Suppressor macrophage treated with lipopolysaccharide for 4 hours (primary cell): ENCODE measurements at places on chromosomes 12 and 14.
A peak's percentile ranks its signal among the peaks of the same experiment; 100 is the strongest.

DNA sequence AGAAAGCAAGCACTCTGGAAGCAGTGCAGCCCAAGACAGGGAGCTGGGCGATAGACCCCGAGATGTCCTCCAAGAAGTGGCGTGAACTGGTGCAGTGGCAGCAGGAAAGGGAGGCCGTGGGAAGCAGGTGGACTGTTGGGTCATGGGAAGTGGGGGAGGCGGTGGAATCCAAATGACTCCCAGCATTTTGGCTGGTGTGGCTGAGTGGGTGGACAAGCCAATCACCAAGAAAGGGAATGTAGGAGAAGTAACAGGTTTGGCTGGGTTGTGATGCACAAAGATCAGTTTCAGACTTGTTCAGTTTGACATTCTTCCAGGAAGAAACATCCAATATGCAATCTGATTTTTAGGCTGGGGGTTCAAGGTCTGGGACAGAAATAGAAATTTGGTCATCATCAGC lies 46.0 kb upstream of the KTN1 start:
- DNase-seq, result no peak

- DNase-seq, result no peak
Observed at GRCh38 chr12:109552971-109553370, 20.3 kb downstream of the MMAB start.

DNA sequence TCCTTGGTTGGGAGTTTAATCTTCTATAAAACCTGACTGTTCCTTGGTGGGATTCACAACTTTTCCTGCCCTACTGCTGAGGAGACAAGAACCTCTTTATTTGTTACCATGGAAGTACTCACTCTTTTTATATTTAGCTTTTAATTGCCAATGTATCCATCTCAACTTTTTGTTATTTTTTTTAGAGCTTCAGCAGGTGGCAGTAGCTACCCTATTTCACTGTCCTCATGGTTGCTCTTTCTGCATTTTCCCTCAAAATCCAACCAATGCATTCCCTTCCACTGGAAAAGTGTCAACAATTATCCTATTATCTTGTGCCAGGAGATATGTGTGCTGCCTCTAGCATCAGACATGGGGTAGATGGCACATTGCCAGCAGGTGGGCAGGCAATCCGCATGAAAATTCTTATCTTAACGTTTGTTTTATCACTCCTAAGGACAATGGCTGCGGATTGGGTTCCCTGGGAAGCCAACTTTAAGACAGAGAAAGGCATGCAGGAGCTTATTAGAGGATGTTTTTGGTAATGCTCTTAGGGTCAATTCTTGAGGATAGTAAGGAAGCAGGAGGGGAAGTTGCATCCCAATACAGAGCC lies 406.4 kb downstream of the SNAPC1 start:
- DNase-seq, result no peak

GRCh38 chr12:112275207-112275606 lies 107.0 kb downstream of the HECTD4 start:
- no peak for DNase-seq

- DNase-seq, result no peak
Observed at GRCh38 chr12:8606890-8607289, 5.8 kb downstream of the AICDA start.

GRCh38 chr12:116950628-116951325 lies 40.0 kb downstream of the FBXW8 start:
- no peak for DNase-seq

DNA sequence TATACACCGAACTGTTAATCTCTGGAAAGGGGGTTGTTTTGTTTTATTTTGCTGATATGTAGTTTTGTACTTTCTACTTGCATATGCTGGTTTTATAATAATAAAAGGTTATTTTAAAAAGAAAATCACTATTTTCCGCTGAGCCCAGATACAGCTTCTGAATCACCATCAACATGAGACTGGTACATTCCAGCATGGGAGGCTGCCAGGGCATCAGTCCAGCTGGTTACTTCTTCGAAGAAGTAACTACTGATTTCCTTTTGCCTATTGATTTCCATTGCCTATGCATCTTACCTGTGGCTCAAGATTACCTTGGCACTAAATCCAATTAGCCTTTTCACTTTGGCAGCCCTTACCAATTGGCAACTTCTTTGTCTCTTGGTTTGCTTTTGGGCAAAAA lies 11.7 kb upstream of the OSBPL8 start:
- no peak for DNase-seq

DNA sequence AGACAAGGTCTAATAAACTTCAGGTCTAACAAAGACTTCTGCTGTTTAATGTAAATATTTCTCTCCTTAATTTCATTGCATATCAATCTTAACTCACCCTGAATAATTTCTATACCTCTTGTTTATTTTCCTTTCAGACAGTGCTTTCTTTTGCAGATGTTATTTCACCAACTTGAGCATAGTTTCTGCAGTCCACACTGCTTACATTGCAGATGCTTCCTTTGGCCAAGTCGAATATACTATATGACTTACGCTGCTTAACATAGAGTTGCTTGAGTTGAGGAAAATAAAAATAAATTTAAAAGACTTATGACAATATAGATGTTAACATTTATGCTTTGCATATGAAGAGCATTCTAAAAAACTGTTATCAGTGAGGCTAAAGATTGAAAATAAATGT lies 217.7 kb downstream of the PTPRO start:
- no peak for DNase-seq

DNA sequence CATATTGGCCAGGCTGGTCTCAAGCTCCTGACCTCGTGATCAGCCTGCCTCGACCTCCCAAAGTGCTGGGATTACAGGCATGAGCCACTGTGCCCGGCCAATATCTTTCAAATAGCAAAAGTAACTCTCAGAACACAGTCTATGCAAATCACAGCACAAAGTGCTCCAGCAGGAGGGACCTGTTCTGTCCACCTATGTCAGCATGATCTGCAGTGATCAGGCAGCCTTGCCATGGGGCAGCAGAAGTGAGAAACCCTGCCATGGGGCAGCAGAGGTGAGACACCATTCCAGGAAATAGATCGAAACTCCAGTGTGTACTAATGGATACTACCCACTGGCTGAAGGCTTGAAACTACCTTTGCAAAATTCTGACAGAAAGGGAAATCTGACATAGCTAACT lies 78.5 kb upstream of the EIF5 start:
- DNase-seq, result no peak

- no peak for DNase-seq
Observed at GRCh38 chr12:54890339-54890738, 36.0 kb downstream of the MUCL1 start.

GRCh38 chr12:30952015-30952414 lies 25.5 kb downstream of the TSPAN11 start:
- DNase-seq, result no peak

GRCh38 chr14:49598189-49598484 lies 603 bp upstream of the LRR1 start:
- no peak for DNase-seq

- DNase-seq, result no peak
Observed at GRCh38 chr14:72892879-72893635, 844 bp downstream of the DPF3 start.

- no peak for DNase-seq
Observed at GRCh38 chr12:25307818-25308217, 57.1 kb upstream of the KRAS start.

DNA sequence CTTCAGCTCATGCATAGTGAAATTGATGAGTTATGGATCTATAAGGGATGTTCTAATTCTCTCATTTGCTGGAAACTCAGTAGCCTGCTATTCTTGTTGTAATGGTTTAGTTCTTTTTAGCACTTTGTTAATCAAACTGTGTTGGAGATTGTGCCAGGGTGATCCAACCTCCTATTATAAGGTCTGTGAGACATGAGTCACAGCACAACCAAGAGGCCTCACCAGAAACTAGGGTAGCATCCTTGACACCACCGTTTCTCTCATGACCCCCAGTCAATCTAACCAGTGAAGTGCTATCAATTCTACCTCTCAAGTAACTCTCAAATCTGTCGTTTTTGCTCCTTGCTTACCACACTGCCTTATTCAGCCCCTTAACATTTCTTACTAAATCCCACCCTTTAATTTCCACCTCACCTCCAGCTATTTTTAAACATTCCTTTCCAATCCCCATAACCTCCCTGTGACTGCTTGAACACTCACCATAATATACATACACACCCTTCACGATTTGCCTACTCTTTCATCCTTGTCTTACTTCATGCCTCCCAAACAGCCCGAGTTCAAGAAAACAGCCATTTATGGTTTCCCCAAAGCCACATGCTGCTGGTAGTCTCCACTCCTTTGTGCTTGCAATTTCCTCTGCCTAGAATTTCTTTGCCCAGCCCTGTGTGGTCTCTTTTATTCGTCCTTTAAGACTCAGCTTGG lies 53.9 kb upstream of the NUDT4 start:
- DNase-seq, result no peak

DNA sequence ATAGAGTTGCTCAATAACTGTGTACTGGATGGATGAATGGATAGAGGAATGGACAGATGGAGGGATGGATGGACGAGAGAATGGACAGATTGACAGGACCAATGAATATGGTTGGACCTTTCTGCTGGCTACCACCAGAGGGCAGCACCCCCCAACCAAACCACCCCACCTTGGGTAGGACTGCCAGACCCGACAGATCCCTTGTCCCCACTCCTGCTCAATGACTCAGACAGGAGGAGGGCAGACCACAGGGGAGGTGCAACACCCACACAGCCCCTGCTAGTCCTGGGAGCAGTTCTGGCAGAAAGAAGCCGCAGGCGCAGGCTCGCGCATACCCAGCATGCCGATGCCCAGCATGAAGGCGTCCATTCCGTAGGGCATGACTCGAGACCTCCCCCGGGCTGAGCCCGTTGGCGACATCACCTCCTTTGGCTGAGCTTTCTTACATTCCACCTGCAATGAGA lies 12.4 kb downstream of the MSI1 start:
- peak; percentile 67 for DNase-seq

DNA sequence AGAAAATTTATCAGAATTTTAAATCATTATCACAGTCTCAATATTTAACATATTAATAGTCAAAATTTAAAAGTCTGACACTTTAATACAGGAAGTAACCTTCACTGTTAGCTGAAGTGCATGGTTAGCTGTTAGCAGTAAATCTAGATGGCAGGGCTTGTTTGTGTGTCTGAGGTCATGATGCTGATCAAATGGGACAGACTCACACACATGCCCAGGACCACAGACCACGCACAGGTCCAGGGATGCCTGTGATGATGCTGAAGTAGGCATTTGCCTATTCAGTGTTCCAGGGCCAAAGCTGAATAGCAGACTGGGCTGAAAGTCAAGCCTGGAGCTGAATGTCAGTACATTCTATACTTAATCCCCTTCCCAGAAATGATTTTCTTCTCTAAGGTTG lies 20.5 kb downstream of the FNTB start:
- DNase-seq, result no peak

DNA sequence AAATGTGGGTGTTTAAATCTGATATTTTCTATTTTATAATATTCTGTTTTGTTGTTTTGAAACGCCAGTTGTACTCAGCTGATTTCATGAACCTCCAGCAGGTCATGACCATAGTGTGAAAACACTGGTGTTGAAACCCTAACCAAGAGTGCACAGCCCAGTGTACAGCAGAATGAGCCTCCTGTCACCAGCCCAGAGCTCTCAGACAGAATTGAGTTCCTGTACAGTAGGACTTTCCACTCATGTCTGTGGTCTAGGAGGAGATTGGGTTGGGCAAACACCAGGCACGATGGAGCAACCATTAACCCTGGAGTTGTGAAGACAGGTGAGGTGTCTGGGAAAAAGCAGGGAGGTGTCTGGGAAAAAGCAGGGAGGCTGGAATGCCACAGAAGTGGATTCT lies 908.8 kb downstream of the VRK1 start:
- no peak for DNase-seq

DNA sequence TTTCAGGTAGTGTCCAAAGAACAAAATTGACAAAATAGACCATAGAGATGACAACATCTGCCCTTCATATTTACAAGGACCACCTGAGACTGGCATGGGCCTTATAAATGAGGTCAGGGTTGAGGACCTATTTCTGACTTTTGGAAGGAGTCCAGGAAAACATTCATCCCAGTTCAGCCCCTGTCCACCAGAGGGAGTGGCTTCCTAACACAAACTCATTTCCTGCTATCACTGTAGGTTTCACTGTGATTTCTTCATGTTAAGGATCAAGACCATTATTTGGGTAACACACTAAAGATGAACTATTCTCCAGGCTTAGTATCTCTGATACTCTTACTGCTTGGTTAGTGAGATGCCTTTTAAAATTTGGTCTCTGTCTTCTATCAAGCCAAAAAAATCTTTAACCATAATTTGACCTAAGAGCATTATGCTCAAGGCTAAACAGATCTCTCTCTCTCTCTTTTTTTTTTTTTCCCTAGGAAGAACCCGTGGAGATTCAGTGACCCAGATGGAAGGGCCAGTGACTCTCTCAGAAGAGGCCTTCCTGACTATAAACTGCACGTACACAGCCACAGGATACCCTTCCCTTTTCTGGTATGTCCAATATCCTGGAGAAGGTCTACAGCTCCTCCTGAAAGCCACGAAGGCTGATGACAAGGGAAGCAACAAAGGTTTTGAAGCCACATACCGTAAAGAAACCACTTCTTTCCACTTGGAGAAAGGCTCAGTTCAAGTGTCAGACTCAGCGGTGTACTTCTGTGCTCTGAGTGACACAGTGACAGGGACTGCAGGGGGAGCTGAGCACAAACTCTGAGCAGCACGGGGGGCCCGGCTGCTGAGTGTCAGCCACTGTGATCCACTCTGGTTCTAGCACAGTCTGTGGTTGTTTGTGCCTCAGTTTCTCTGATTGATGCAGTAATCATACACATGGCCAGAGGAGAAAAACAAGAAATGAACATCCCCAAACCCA lies 267.6 kb upstream of the OR4E1 start:
- DNase-seq, result peak; percentile 31

DNA sequence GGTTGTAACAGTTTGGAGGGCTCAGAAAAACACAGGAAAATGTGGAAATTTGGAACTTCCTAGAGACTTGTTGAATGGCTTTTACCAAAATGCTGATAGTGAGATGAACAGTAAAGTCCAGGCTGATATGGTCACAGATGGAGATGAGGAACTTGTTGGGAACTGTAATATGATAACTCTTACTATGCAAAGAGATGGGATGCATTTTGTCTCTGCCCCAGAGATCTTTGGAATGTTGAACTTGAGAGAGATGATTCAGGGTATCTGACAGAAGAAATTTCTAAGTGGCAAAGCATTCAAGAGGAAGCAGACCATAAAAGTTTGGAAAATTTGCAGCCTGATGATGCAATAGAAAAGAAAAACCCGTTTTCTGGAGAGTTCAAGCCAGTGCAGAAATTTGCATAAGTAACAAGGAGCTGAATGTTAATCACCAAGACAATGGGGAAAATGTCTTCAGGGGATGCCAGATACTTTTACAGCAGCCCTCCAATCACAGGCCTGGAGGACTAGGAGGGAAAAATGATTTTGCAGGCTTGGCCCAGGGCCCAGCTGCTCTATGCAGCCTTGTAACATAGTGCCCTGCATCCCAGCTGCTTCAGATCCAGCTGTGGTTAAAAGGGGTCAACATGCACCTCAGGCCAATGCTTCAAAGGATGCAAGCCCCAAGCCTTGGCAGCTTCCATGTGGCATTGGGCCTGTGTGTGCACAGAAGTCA lies 572.7 kb upstream of the ATP2B1 start:
- DNase-seq, result no peak

- DNase-seq, result no peak
Observed at GRCh38 chr14:24813089-24813815, 179.3 kb upstream of the GZMB start.
